ENCODE measurements at places on chromosomes 2 and 18.

DNA sequence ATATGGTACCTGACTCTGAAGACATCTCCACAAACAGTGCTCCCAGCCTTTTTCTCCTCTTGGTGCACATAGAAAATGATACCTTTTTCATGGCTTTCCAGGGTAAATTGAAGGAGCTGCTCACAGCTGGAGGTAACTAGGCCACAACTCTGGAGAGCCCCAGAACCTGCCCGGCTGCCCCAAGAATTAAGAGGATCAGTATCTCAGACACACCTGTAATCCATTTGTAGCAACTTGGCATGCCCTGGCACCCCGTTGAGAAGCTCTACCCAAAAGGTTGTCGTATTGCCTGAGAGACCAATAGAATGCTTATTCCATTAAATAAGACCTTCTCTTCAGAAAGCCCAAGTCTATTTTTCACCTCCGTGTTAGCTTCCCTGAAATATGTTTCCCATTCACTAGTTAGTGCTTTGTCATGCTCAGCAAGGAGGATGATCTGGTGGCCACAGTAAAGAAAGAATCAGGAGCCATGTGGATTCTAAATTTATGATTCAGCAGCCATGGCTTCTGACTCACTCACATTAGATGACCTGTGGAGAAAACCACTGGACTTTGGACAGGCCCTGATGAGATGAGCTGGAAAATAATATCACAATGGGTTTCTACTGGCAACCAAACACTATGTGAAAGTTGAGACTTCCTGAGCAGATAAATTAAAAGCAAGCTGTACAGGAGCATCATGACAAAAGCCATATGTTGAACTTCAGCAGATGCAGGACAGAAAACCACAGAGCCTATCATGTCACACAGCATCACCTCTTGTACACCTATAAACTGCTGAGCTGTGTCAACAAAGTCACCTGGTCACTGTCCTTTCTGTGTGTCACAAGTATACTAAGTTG lies 253.3 kb upstream of the OSR1 start:
- no peak for DNase-seq

DNA sequence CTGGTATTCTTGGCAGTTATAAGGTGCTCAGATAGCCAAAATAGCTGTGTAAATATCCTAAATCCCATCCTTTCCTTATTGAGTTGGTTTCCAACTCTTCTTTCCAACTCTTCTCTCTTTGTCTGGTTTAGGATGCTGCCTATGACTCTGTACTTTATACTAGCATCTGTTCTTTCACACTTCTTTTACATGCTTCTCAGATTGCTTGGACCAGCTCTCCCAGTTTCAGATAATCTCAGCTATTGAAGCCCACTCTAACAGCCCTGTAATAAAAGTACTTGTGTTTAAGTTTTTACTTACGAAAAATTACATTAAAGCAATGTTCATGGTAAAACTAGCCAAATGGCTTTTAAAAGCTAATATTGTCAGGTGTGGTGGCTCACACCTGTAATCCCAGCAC lies 14.7 kb upstream of the LHCGR start:
- DNase-seq = no peak

GRCh38 chr2:9844036-9844483 lies 786 bp downstream of the TAF1B start:
- peak; percentile 47 for DNase-seq

- no peak for DNase-seq
These were observed 9.4 kb upstream of the GPR17 start for GRCh38 chr2:127636248-127637235.

DNA sequence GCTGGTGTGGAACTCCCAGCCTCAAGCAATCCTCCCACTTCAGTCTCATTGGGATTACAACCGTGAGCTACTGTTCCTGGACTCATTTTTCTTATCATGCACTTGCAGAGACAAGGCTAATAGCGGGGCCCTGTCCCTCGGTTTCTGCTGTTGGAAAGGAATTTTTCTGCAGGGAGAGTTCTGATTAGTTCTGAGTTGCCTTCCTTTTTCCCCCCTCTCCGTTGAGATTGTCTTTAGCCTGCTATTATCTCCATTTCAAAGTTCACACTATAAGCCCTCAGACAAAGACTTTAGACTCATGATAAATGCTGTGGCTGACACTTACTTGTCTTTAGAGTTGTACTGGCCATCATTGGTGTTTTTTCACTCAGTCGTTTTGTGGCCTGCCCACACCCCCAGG lies 97.2 kb downstream of the NCOA1 start:
- DNase-seq = no peak

GRCh38 chr2:5834501-5834900 lies 142.3 kb downstream of the SOX11 start:
- DNase-seq = no peak

DNA sequence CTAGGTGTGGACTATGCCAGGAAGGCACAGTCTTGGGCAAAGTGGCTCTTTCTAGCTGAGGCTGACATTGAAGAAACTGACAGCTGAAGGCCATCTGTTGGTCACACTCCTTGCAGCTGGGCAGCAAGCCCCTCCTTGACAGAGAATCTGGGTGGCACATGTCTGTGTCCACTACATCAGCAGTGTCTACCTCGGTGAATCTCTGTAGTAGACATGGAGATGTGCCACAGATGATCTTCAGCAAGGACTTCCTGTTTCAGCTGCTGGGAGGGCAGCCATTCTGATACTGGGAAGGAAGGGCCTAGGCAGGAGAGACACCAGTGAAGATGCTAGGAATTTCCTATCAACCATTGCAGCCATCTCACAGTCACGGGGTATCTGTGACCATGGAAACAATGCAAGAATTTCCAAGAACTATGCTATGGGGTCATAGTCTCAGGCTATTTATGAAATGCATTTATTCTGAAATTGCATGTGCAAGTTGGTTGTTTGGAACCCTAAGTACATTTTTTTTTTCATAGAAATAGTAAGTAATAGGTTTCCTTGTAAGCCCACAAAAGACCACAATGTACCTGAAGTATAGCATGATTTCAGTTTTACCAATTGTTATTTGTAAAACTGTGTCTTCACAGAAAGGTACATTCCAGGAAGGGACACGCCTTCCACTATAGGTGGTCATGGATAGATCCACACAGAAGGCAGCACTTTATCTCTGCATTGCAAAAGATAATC lies 63.8 kb upstream of the DARS1 start:
- DNase-seq = no peak

- DNase-seq = no peak
These were observed 29.9 kb downstream of the PTPN18 start for GRCh38 chr2:130385709-130386108.
